Activated naive CD4-positive, alpha-beta T cell treated with Interleukin-2 at 50 U/mL for 16 hours (primary cell): ENCODE measurements at places on chromosomes 6 and 20.

DNA sequence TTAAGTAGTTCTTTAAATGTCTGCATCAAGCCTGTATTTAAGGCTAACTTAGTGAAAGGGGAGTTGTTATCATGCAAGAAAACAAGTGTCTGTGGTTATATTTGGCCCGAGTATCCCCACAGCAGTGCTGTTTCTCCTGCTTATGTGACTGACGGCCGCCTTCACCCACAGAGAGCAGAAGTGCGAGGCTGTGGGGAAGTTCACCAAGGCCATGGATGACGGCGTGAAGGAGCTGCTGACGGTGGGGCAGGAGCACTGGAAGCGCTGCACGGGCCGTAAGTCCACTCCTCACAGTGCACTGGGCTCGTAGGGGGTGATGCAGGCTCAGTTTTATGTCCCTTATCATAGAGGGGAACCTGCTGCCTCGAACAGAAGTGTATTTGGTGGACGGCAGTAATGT is 53.2 kb upstream of the SYNJ2 start:
- DNase-seq: no peak

DNA sequence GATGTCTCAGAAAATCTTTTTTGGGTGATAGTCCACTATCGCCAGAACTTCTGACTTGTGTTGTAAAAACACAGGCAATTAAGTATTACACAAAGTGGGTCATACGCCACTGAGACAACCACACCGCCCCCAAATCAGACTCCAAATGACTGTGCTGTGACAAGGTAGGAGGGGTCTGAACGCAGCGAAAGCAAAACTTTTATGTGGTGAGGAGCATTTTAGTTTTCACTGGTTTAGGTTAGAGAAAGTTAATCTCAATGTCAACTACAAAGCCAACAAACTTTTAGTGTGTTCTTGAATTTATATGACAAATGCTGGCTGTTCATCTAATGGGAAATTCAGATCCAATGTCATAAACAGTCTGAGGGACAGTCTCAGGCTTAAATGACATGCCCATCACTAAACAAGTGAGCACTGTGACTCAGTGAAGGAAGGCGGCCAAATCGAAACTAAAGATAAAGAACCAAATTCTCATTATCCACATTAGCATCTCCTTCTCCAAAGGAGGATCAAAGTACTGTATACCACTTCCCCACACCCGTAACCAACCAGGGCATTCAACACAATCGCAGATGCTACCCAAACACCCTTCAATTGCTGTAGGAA is 186.7 kb downstream of the GJA10 start:
- peak; percentile 84 for DNase-seq

DNA sequence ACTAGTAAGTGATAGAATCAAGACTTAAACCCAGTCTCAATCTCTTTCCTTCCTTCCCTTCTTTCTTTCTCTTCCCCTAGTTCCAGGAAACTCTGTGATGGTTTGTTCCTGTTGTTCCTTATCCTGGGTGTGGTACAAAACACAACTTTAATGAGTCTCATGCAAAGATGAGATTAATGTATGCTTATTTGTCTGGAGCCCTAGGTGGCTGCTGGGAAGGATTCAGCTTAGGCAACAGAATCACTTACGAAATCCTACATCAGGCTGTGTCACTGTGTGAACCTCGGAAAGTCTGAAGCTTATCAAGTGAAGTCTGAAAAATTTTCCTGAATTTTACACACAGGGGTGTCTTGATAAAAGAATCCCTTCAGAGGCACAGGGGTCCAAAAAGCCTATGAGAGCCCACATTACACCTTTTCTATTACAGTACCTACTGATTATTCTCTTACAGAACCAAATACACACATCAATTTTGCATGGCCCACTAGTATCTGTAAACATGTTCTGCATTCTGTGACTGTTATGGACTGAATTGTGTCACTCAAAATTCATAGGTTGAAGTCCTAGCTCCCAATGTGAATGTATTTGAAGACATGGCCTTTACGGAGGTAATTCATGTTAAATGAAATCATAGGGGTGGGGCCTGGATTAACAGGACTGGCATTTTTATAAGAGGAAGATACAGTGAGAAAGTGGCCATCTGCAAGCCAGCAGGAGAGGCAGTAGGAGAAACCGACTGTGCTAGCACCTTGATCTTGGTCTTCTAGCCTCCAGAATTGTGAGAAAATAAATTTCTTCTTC is 144.7 kb downstream of the MYB start:
- DNase-seq: no peak

GRCh38 chr6:113607821-113608545 is 249.2 kb upstream of the MARCKS start:
- DNase-seq: no peak

DNA sequence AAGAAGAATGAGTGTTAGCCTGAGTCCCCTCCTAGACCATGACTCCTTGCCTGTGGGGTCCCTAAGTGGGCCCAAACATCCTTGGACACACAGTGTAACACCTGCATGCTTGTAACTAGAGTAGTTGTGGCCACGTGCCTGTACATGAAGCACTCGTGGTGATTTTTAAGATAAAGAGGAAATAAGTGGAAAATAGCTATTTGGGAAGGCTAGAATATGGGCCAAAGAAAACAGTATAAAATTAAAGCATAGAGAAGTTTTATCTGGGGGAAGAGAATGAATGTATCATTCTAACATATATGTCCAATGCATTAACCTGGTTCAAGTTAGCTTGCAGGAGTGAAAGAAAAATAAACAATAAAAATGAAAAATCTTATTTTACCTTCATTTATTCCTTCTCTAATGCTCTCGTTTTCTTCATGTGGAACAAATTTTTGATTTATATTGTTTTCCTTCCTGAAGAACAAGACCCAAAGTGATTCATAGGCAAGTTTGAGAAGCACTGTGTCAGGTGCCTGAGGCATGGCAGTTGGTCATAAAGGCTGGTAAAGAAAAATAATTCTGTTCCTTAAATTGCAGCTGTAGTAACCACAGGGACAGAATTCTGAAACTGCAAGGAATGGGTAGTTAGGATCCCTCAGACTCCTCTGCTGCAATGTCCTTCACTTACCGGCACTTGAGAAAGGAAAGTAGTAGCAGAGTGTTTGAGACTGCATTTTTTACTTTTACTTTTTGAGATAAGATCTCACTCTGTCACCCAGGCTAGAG is 8.5 kb upstream of the CST3 start:
- no peak for DNase-seq

GRCh38 chr20:45322952-45323383 is 14.9 kb upstream of the MATN4 start:
- DNase-seq: no peak

- no peak for DNase-seq
Observed at GRCh38 chr6:71509191-71510005, 220.8 kb downstream of the OGFRL1 start.
